ENCODE measurements at places on chromosomes 7 and 10.

- no peak for DNase-seq
Measured at GRCh38 chr10:83603708-83604107, 535.6 kb upstream of the GHITM start.

GRCh38 chr10:46542567-46543465, 13.6 kb downstream of the GPRIN2 start:
- DNase-seq, result no peak

DNA sequence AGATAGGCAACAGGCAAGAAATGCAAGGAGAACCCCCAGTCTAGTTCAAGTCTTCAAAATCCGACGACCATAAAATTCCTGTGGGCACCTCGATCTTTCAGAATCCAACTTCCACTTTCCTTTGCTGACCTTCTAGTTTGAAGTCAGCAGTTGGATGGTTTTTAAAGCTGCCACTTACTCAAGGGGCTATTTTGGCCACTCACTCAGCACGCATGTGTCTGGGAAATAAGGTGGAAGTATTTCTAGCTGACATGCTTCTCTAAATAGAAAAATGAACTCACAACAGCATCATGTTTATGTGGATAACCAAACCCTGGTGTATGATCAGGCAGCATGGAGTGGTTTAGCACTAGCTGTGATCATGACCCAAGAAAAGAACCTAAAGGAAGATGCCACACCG, at the start of gene NRAP:
TSS of gene NRAP (minus strand) at position 134 of the 400 bp plus-strand sequence. CDS start 159 bp downstream, outside the sequence.
- no peak for DNase-seq

DNA sequence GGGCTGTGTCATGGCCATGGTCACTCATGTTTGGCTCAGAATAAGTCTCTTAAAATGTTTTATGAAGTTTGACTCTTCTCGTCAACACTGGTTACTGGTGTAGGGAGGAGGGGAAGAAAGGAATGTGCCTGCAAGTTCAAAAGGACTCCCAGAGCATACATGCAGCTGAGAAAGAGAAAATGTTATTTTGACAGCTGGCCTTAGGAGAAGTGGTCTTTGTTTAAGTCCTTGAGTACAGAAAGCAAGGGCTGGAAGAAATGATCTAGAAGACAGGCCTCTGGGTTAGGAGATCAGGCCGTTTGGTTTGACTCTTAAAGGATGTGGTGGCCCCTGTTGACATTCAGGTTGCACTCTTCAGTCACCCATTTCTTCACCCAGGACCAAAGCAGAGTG, 245.5 kb downstream of the REEP3 start:
- no peak for DNase-seq

GRCh38 chr10:110337906-110338305, 33.2 kb upstream of the SMNDC1 start:
- DNase-seq, result no peak

Measured in iPS-NIHi11 (cell line).